ENCODE measurements at places on chromosomes 1 and 21.

DNA sequence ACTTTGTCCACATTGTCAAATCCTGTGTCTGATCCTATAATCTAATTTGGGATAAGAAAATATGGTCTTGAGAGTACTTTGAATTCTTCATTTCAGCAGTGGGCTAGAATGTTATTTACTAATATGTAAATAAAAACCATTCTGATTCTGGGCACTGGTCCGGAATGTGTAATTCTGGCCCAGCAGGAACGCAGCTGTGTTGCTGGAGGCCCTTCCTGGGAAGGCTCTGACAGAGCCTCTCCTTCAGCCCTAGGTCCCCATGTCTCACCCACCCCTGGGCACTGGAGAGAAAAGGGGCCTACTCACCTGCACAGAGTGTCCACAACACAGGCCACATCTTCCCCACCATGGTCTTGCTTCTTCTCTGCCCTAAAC lies 251 bp downstream of the GPA33 start:
- no peak for DNase-seq

DNA sequence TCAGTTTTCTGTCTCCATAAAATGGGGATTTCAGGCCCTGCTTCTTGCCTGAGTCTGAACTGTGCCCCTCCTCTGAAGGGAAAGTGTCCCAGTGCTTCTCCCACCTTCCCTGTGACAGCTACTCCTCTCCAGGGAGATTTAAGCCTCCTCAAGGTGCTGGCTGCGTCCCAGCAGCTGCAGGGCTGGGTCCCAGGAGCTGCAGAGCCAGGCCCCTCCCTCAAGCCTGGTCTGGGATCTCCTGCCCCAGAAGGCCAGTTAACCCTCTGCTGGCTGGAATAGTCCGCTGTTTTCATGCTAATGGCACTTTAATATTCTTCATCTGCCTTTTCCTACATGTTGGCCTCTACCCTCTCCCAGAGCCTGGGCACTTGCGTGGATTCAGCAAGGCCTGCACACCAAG lies 99.0 kb downstream of the PLXNA2 start:
- no peak for DNase-seq

DNA sequence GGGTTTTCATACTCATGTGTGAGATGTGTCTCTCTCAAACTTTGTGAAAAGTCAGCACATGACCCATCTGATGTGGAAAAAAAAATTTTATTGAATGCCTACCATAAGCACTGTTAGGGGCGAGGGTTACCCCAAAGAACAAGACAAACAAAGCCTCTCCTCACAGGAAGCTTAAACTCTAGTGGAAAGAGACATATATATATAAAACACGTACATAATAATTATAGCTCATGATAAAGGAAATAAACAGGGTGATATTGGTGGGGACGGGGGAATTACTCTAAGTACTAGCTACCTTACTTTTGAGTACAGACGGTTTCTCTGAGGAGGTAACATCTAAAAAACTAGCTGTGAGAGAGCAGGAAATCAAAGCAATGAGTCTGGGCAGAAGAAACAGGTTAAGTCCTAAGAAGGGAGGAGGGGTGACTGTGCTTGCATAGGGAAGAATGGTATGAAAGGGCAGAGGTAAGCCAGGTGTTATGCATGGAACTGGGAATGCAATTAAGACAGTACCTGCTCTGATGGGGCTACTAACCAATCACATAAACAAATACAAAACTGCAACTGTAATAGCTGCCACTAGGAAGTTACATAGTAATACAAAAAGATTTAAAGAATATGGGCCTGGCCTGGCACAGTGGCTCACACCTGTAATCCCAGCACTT lies 4.5 kb downstream of the LIN9 start:
- DNase-seq: no peak

GRCh38 chr1:7896994-7897393 lies 43.6 kb downstream of the TNFRSF9 start:
- no peak for DNase-seq

DNA sequence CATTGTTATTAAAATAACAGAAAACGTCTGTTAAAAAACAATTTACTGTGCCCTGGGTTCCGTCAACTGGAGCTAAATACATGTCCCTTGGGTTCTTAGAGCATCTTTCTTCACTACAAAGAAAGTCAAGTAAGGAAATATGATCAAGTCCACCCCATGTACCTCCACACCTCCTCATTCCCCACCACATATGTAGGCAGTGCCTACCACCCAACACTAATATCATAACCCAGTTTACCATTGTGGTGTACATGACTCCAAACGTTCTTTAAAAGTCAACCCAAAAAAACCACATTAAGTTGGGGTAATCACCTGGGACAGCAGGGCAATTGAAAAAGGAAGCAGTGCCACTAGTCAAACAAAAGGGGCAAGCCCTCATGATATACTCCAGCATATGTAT lies 7.8 kb upstream of the LRRC52 start:
- no peak for DNase-seq

DNA sequence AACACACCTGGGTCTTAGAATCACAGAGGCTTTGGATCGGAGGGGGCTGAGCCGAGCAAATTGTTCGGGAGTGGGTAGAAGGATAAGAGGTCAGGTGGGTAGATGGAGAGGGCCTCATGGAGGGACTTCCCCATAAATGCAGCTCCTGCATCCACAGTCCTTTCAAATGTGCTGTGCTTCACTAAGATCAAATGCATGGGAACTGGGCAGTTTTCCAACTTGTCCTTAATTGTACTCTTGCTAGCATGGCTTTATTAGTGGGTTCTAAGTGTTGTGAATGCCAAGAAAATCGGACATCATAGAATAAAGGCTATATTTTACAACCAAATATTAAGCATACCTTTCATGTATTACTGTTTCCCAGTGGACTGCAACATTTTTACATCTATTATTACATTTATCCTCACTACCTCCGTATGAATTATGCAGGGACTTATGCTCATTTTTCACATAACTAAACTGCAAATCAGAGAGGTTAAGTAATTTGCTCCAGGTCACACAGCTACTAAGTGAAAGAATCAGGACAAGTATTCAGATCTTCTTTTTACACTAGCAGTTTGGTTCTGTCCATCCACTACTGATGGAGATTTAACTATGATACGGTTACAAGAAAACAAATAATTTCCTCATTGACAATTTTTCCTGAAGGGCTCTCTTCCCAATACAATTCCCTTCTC lies 174.5 kb upstream of the RUNX1 start:
- DNase-seq: no peak

- no peak for DNase-seq
Measured at GRCh38 chr1:109229531-109230127, 15.9 kb downstream of the SARS1 start.

GRCh38 chr1:119799599-119800177 lies 11.6 kb downstream of the REG4 start:
- DNase-seq: no peak

DNA sequence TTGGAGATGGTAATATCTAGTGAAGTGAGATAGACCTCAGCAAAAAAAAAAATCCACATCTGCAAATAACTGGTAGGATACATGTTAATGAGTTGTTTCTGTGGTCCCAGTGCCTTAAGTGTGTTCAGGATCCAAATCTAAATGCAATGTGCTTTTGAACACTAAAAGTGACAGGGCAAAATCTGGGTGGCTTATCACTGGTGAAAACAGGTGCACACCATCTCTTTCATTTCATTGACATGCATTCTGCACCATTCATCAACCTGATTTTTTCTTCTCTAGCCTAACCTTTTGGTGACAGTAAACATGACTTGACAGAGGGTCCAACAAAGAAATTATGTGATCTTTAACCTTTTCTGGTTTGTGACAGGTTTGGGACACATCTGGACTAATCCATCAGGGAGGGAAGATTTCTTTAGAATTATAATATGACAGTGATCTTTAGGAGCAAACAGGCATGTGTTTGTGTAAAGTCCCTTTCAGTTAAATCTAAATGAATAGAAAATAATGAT lies 201.6 kb upstream of the NEGR1 start:
- no peak for DNase-seq

GRCh38 chr1:195617106-195617505 lies 991.1 kb downstream of the KCNT2 start:
- DNase-seq: no peak

Measured in CD4-positive, alpha-beta T cell treated with Interleukin-15 for 4 hours (primary cell).